ENCODE measurements at places on chromosomes 7 and 10.

DNA sequence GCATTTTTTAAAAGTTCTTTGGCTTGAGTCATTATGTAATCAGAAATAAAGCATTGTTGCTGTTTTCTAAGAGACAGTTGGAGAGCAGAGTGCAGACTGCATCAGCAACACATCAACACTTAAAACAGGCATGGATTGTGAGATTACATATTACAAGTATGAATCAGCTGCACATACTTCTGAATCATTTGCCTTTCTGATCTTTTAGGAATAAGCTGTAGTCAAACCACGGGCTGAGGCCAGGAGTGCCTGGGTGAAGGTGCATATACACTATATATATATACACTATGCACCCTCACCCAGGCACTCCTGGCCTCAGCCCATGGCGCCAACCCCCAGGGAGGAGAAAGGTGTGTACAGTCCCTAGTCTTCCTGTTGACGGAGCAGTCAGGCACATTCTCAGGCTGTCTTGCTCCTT is 52.4 kb upstream of the DLX6 start:
- no peak for DNase-seq

DNA sequence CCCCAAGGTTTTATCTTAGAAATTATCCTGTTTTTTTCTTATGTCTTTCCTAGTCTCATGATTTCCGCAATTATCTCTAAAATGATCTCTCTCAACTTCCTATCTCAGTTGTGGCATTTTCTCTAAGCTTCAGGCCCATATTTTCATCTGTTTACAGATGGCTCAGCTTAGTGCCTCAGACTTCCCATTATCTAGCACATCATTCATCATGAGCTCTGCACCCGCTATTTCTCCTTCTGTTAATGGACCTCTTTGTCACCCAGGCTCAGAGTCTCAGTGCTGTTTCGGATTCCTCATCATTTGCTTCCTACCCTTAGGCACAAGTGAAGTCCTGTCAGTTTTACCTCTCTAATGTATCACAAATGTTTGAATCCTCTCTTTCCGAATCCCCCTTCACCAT is 84.1 kb downstream of the BMPR1A start:
- no peak for DNase-seq

GRCh38 chr7:94368371-94368791 is 26.3 kb upstream of the COL1A2 start:
- DNase-seq = no peak

- DNase-seq = no peak
Measured at GRCh38 chr7:71338866-71339265, 206.9 kb downstream of the GALNT17 start.

GRCh38 chr10:3741688-3742461 is 43.1 kb downstream of the KLF6 start:
- DNase-seq = no peak

- DNase-seq = no peak
Measured at GRCh38 chr7:33411020-33411419, 281.7 kb downstream of the BBS9 start.

DNA sequence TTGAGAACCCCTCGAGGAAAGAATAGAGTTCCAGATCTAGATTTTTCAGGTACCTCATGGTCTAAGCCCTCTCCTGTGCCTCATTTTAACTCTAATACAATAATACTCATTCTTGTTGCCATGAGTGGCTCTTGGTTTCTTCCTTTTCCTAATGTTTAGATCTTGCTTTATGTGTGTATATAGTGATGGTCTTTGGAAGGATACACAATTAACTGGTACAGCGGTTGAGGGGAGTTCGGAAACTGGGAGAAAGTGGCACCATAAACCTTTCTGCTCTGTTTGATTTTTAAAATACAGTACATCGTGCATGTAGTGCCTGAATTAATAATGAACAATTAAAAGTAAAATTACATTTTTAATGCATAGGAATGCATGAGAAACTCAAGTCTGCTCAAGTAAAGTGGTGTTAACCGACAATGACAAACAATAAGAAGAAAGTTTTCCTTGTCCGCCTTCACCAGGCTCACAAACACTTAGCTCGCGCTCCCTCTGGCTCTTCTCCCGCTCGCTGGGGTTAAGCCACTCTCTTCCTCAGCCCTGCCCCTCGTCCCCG is 386 bp upstream of the EIF4EBP2 start:
- DNase-seq = no peak
